Activated T-cell treated with anti-CD3 and anti-CD28 coated beads for 48 hours (primary cell): ENCODE measurements at places on chromosomes 16 and 17.

DNA sequence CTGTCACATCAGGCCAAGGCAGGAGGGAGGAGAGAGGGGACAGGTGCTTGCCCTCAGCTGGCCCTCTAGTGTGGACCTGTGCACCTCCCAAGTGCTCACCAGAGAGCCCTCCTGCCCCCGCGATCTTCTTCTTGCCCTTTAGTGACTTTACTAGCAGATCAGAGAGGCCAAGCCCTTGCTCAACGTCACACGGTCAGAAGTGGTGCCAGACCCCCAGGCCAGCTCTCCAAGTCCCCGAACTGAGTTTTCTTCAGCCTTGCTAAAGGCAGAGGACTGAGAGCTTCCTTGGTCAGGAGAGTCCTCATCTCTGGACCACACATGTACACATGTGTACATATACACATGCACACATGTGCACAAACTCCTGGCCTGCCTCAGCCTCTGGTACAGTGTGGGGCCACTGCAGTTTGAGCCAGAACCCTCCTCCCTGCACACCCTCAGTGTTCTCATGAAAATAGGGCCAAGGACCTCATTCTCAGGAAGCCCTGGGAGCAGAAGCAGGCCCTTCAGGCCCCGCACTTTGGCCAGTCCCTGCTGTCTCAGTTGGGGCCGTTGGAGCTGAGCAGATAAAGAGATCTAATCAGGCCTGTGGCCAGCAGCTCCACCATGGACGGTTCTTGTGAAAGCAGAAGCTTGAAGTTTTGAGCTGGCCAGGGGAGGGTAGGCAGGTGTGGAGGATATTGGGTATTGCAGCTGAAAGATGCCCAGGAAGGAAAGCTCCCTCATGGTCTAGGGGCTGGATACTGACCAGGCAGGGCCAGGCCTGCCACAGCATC, 7.4 kb upstream of the EPX start:
- no peak for DNase-seq

DNA sequence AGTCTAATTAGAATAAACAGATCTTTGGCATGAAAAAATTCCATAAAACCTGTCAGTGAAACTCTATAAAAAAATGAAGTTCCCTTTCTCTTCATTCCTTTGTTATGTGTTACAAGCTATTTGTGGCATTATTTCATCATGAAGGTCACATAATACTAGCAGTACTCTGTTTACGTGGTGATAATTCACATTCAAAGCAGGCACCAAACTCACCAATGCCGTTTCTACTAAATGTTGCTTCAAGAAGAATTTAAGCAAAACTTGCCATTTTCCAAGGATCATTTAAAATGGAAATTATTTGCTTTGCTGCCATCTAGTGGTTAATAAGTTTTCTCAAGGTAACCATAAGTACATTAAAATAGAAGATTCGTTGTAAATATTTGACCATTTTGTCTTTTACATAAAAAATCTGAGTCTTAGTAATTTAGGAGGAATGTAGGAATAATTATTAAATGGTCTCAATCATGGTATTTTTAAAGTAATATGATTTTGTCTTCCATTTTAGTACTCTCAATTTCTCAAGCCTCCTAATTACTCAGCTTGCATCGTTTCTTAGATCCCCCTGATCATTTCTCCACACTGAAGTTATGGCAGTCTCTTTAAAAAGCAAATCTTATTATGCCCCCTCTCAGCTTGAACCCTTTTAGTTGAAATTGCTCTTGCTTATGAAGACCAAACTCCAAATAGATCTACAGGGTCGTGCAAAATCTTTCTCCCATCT, 80.8 kb downstream of the OMG start:
- DNase-seq = no peak

DNA sequence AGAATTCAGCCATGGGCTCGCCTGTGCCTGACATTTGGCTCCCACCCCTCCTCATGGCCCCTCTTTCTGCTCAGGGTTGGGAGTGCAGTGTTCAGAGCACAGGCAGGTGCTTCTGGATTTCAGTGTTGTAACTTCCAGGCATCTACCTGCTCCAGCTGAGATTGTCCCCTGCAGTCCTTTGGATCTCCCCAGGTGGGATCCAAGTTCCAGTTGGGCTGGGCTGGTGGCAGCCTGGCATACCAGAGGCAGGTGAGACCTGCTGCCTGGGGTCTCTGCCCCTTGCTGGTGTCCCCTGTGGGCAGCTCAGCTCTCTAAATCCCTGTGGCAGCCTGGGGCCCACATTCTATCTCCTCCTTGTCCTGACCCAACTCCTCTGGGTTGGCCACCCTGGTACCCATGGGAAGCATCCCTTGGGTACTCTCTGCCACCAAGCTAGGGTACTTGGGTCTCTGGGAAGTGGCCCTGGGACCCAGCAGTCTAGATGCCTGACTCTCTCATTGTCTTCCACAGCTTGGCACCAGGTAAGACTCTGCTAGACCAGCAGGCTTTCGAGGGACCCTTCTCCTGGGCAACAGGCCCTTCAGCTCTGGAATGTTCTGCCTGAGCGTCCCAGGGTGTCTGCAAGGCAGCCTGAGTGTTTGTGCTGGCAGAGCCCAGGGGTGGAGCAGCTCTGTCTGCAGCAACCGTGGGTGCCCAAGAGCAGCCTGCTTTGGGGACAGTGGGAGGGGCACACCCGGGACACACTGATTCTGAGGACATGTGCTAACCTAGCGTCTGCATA, 42.5 kb downstream of the DNAH17 start:
- DNase-seq = no peak

- peak; percentile 73 for DNase-seq
Observed at GRCh38 chr17:82230609-82231311, 1.9 kb downstream of the SLC16A3 start.

DNA sequence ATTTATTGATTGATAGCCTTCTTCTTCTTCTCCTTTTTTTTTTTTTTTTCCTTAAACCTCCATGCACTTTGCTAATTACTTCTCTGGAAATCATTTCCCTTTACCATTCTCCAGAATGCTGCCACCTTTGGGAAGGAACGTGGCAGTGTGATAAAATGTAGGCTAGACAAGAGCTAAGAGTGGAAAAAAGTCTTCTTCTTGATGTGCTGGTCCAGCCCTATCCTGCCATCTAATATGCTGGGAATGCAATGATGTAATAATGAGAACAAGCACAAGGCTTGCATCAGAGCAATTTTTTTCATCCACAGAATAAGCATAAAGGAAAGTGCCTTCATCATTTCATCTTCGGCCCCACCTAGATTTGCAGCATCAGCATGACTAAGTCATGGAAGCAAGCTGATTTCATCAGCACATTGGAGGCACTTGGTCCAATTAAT, 128.7 kb upstream of the ZFHX3 start:
- DNase-seq = no peak

DNA sequence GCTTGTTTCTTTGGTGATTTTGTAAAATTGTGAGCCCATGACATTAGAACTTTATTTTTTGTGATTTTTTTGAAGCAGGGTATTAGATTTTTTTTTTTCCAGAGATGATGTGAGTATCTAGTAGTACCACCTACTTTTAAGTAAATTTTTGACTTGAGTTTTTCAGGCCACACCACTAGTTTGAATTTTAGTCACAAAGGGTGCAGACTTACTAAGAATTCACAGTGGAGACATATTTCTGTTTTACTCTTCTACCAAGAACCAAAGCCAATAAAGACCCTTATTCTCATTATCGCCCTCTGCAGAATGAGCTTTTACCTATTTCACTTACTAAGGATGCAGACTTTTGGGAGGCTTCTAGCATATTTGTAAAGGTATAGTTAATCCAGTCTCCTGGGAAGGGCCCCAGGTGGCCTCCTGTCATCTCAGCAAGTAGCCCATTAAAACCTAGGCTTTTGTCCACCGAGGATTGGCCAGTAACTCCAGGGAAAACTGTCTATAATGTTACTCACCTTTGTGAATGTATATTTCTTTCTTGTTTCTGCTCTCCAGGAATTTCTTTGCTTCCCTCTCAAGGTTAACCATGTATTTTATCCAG, 30.6 kb downstream of the NLK start:
- DNase-seq = no peak

GRCh38 chr17:47243737-47244598, 9.7 kb upstream of the ITGB3 start:
- no peak for DNase-seq

GRCh38 chr17:45093444-45094110, 32.5 kb downstream of the NMT1 start:
- DNase-seq = no peak

GRCh38 chr16:20089246-20089965, 15.7 kb upstream of the GPR139 start:
- DNase-seq = no peak

DNA sequence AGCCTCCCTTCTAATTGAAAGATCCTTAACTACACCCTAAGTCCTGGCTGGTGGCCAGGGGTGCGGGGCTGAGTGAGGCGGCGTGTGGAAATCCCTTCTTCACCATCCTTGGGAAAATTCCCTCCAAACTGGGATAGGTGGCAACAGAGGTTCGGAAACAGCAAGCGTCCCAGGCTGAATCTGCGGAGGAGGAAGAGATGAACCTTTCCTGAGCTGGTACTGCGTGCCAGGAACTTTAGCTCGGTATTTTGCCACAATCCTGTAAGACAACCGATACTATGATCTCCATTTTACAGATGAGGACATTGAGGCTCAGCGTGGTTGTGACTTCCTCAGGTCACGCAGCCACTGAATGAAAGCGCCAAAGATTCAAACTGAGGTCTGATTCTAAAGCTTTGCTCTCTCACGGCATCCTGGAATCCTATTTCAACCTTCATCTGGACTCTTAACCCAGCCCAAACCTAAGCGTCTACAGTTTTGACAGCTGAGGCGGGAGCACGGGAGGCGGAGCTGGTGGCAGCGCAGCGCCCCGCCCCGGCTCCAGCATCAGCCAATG, 583 bp upstream of the CYLD start:
- DNase-seq = no peak

GRCh38 chr16:30912794-30913412, 10.5 kb upstream of the FBXL19 start:
- no peak for DNase-seq

DNA sequence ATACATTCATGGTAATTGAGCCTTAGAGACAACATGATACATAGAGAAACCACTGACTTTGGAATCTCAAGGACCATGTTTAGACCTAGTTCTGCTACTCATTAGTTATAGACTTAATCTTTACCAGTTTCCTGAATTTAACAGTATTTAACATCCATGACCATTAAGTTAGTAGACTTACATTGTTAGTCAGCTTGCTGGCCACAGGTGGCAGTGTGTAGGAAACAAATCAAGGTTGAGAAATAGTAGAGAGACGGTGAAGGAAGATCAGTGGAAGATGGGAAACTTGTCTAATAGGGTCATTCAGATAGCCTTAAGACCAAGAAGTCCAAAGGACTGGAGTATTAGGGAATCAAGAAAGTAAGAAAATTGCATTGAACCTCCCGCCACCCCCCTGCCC, 31.0 kb downstream of the OMG start:
- DNase-seq = no peak

- no peak for DNase-seq
Observed at GRCh38 chr16:15493466-15494180, 59.2 kb downstream of the BMERB1 start.

DNA sequence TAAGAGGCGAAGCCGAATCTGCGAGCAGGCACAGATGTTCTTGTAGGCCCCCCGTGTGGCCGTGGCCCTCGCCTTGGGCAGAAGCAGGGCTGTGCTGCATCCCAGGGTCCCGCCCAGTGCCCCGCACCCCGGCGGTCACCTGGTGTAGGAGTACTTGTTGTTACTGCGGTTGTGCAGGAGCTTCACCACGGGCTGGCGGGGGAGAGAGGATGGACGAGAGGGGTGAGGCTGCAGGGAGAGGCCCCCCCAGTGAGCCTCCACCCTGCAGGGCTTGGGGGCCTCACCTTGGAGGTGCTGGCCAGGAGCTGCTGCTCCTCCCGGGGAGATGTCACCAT, 11.4 kb downstream of the ASPHD1 start:
- DNase-seq = no peak

DNA sequence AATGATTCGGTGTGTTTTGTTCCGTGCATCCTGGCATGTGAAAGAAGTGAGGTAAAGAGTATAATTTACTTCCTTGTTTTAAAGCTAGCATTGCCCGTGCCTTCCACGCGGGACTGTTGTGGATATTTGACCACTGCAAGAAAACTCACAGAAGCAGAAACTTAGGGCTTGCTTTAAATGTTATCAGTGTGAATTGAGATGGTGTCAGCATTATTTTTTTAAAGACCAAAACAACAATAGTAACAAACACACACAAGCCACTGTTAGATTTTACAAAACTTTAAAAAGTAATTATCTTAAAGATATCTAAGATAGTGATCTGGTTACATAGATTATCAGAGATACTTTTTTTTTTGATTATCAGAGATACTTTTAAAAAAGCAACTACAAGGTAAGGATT, 47.4 kb downstream of the WWOX start:
- DNase-seq = no peak

GRCh38 chr16:22753451-22753850, 60.5 kb upstream of the HS3ST2 start:
- DNase-seq = no peak

DNA sequence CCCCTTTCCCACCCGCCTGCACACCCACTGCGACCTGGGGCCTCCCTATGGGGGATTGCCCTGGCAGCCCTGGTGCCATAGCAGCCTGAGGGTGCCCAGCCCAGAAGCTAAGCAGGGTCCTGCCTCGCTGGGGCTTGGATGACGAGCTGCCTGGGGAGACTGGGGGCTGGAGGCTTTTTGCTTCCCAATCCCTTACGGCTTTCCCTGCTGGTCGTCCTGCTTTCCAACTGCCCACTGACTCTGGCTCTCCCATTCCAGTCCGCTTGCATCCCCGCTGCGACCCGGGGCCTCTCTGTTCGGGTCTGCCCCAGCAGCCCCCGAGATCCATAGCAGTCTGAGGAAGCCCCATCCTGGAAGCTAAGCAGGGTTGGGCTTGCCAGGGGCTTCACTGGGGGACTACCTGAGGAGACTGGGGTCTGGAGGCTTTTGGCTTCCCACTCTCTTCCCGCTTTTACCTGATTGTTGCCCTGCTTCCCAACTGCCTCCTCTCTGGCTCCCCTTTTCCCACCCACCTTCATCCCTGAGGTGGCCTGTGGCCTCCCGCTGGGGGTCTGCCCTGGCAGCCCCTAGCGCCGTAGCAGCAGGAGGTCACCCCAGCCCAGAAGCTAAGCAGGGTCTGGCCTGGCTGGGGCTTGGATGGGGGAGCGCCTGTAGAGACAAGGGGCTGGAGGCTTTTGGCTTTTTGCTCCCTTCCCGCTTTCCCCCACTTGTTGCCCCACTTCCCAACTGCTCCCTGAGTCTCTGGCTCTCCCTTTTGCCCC, 2292.8 kb downstream of the TP53TG3F start:
- no peak for DNase-seq

GRCh38 chr17:52710363-52710901, 551.9 kb upstream of the CA10 start:
- DNase-seq = no peak

- no peak for DNase-seq
Observed at GRCh38 chr16:33877-34647, 19.3 kb downstream of the POLR3K start.

- no peak for DNase-seq
Observed at GRCh38 chr17:68634345-68634876, 33.2 kb upstream of the FAM20A start.

DNA sequence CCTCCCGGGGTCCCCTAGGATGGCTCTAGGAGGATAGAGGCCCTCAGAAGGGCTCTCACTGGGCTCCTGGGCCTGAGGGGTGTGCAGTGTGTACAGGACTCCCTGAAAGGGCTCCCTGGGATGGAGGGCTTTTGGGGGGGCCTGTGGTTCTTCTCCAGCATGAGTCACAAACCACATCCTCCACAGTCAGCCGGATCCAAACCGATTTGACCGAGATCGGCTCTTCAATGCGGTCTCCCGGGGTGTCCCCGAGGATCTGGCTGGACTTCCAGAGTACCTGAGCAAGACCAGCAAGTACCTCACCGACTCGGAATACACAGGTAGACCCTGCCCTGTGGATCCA, 4.5 kb downstream of the TRPV2 start:
- no peak for DNase-seq
